AG09319 (cell line): ENCODE measurements at places on chromosomes 2 and 18.

DNA sequence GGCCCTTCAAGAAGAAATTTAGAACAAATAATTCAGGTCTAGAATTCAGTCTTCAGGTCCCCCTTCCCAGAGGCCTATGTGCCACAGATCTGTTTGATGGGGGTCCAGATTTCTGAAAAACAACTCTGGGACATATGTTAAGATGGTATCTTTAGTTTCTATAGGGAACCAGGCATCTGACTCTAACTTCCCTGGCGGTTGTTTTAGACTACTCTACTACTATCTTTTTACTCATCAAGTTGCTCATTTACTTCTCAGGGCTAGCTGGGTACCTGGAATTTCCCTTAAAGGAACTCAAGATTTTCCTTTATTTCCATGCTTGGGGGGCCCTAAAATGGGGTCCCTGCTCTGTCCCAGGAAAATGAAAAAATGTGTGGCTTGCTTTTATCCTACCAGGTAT, 114.7 kb upstream of the RAB6C start:
- no peak for DNase-seq

DNA sequence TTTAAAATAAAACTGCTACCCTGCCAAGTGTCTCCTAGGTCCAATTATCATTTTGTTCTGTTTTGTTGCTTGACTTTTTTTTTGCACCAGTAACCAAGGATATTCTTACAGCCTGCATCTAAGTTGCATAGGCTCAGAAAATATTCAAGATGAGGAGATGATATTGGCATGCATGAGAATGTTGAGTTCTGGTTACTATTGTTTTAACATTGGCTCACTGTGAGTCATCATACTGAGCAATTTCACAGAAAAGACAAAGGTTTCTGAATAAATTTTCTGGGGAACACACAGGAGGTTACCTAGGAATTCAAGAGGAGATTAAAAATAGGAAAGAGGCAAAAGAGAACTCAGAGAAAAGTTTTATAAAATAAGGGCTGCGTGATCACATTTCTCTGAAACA, 84.8 kb upstream of the POU3F3 start:
- DNase-seq: peak; percentile 14

DNA sequence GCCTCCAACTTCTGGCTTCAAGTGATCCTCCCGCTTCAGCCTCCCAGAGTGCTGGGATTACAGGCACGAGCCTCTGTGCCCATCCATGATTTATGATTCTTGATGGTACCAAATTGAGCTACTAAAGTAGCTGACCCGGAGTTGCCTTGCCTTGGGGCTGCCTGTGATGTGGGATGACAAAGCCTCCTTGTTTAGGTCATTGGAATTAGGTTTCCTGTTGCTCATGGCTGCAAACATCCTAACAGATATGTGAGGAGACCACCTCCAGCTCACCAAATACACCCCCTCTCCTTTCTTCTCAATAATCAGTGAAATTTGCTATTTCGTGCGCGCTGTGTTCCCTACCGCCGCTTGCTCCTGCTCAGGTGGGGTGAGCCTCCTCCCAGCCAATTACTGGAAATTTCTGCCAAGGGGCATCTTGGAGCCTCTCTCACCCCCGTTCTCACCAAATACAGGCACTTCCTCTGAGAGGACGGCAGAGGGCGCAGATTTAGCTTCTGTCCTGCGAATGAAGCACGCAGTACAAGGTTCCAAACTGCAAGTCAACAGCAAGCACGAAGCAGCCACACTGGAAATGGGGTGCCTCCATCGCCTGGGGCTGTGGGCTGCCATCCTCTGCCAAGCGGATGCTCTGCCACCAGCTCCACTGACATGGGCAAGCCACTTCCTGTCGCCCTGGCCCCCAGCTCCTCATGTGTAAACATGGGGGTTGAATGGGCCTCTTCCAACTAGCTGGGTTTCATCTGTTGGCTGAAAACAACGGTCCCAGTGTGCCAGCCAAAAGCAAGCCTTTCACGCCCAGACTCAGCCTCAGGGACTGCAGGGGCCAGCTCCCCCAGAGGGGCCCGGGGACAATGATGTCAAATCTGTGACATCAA, 71.7 kb downstream of the NCAPH start:
- peak; percentile 41 for DNase-seq

GRCh38 chr2:33784488-33784887, 185.4 kb upstream of the FAM98A start:
- DNase-seq: no peak

DNA sequence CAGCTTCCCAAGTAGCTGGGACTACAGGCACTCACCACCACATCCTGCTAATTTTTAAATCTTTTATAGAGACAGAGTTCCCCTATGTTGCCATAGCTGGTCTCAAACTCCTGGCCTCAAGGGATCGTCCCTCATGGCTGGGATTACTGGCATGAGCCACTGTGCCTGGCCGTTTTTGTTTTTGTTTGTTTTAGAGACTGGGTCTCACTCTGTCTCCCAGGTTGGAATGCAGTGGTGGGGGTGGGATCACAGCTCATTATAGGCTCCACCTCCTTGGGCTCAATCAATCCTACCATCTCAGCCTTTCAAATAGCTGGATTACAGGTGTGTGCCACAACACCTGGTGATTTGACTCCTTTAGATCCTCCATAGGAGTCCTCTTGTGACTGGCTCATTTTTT, 19.5 kb upstream of the ZDBF2 start:
- DNase-seq: no peak

GRCh38 chr2:240183875-240184590, 43.6 kb upstream of the OTOS start:
- no peak for DNase-seq

DNA sequence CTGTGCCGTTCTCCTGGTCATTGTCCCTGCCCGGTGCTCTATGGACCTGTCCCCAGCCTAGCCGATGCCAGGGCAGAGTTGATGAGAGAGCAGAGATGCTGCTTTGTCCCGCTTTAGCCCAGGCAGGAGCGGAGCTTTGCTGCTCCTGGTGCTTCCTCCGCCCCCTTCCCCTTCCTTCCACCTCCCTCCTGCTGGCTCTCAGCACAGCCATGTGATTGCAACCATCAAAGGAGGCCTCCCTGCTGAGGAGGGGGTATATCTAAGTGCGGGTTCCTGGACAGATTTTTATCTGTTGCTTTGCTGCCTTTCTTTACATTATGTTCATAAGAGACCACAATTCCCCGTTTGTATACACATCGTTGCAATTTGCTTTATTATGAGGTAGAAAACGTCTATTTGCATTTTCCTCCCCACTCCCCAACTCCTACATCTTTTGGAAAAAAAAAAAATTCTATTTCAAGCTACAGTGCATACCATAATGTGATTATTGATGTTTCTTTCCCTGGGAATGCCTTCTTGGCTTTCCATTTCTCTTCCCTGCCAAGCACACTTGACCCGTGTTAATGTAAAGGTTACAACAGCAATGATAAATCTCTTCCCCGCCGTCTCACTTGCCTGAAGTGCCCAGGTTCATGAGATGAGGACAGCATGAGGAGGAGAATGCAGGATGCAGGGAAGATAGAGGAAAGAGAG, 25.4 kb downstream of the ALPK2 start:
- no peak for DNase-seq

GRCh38 chr2:220513573-220514288, 886.3 kb downstream of the SLC4A3 start:
- no peak for DNase-seq

DNA sequence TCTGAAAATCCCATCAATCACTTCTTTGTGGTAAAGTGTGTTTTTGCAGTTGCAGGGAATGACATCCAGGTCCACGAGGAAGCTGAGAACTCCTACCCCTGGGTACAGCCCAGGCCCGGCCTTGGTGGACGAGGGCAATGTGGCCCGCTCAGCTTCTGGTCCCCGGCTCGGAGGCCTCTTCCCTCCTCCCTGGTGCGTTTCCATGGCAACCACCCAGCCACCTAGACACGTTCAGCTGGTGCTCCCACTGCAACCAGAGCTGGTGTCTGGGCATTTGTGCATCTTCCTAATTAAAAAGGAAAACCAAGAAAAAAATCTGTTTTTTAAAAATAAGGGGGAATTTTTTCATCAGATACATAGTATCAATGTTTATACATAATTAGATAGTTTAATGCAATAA, 603.6 kb upstream of the SALL3 start:
- DNase-seq: no peak

GRCh38 chr18:75170022-75170789, 38.7 kb downstream of the PTGR3 start:
- DNase-seq: no peak

DNA sequence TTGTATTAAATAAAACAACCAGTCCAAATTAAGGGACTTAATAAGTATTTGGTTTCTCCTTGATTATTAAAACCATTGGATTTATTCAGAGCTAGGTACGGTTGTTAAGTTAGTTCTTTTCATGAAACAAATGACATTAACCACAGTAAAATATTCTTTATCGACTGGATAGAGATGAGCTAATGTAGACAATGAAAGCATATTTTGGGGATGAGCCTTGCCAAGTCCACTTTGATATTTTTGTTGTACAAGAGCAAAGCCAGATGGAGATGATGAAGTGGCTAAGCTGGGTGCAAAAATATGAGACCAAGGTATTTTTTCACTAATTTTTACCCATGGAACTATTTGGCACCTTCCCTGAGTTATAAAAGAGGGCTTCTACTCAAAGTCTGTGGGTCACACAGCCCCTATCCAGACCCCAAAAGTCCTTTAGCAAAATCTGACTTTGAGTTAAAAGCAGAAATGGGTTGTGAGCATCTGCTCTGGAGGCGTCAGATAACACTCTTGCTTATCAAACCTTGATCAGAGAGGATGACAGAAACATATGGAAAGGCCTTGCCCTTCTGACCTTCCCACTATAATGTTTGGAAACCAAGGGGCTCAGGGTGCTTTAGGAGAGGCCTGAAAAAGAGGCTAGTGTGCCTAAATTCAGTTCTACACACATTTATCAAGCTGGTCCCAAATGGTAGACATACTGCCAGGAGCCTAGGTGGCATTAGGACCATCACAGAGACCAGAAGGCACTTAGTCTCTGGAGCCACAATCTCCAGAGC, 456.8 kb downstream of the MTX2 start:
- no peak for DNase-seq

- DNase-seq: no peak
Observed at GRCh38 chr2:135066710-135067109, 14.6 kb downstream of the RAB3GAP1 start.

DNA sequence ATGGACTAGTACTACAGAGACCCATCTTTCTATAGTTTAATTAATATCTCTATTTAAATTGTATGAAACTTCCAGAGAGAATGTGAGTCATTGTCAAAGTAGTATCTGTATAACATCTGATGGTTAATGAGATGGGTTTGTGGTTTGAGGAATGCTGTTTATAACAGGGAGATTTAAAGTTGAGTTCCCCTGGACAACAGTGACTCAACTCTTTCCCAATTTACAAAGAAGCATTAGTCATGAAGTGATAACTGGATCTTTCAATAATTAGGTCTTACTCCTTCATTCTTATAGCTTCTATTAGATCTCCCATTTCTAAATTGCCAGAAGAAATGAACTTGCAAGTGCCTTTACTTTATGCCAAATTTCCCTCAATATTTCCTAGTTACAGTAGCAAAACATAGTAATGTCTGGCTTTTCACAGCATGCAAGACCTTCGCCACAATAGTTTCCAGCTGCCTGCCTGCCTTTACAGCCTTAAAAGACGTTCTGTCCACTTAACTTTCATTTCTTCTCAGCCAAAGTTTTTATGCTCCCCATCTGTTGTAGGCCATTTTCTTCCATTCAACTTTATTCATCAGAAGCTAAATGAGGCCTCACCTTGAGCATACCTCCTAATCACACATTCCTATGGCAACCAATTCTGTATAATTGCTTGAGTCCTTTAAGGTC, 47.7 kb upstream of the WDR75 start:
- peak; percentile 85 for DNase-seq

- no peak for DNase-seq
Observed at GRCh38 chr2:24169023-24169422, 5.8 kb upstream of the FAM228A start.

- DNase-seq: no peak
Observed at GRCh38 chr18:32891130-32891529, 118.3 kb upstream of the KLHL14 start.

- no peak for DNase-seq
Observed at GRCh38 chr2:108594982-108595464, 60.8 kb downstream of the LIMS1 start.

DNA sequence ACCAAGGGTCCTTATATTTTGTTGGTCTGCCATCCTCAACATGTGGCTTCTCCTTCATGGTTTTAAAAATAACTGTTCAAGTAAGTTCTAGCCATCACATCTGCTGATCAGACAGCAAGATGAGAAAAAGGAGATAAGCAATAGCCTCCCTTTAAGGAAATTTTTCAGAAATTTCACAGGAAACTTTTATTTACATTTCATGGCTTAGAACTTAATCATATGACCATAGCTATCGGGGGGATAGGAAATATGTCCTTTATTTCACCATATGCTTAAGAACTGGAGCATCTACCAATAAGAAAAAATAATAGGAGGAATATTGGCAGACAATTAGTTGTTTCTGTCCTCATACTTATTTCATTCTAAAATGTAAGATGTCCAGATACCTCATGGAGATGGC, 16.2 kb downstream of the ATF2 start:
- DNase-seq: no peak

- DNase-seq: peak; percentile 61
Observed at GRCh38 chr18:25052511-25052921, 299.4 kb downstream of the ZNF521 start.

DNA sequence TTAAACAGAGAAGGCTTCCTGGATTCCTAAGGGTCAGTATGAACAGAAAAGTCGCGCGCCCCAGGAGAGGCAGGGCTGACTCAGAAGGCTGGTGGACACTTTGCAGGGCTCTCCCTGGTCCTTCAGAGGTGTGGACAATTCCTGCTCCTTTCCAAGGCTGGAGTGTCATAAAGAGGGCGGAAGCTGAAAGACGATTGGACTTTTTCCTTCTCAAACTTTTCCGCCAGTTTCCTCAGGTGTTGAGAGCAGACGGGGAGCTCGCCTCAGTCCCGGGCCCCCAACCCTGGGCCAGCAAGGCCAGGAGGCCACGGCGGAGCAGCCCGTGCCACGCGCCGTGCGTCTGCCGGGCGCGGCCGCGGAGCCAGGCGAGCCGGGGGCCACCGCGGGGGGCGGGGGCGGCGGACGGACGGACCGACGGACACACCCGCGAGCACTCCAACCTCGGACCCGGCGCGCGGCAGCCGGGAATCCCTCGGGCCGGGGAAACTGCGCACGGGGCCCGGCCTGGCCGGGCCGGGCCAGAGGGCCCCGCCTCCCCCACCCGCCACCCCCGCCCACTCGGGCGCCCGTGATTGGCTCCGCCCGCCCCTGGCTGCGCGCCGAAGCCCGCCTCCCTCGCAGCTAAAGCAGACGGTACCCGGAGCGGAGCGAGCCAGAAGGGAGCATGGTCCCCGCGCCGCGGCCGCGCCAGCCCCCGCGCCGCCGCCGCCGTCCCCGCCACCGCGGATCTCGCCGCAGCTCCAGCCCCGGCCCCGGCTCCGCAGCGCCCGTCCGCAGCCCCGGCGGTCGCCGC, at the start of gene KLHL29:
Gene KLHL29, plus strand, starts transcription at position 629 of the 793 bp plus-strand sequence. CDS start 177,018 bp downstream, outside the sequence.
- DNase-seq: no peak

- no peak for DNase-seq
Observed at GRCh38 chr18:39414009-39414700, 1848.6 kb upstream of the CELF4 start.

GRCh38 chr2:176826356-176826755, 386.2 kb upstream of the HNRNPA3 start:
- no peak for DNase-seq

DNA sequence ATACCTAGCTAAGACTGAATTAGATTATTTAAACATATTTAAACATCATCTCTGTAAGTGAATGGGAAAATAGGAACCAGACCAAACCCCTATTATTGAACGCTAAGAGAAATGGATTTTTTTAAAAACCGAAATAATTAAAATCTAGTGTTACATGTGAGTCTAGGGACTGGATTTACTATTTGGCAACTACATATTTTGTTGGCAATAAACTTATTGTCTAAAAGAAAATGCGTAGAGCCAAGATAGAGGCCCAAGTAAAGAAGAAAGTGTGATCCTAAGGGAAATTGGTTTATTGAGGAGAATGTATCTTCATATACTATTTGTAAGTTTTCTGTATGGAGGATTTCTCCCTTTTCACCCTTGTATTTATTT, 105.6 kb downstream of the LTBP1 start:
- no peak for DNase-seq
